ENCODE measurements at places on chromosomes 13 and 19.
A peak's percentile ranks its signal among the peaks of the same experiment; 100 is the strongest.

- DNase-seq, result no peak
Measured at GRCh38 chr19:13053761-13054625, 48.7 kb downstream of the LYL1 start.

GRCh38 chr19:42422901-42423461 is 4.2 kb downstream of the LIPE start:
- DNase-seq, result no peak

DNA sequence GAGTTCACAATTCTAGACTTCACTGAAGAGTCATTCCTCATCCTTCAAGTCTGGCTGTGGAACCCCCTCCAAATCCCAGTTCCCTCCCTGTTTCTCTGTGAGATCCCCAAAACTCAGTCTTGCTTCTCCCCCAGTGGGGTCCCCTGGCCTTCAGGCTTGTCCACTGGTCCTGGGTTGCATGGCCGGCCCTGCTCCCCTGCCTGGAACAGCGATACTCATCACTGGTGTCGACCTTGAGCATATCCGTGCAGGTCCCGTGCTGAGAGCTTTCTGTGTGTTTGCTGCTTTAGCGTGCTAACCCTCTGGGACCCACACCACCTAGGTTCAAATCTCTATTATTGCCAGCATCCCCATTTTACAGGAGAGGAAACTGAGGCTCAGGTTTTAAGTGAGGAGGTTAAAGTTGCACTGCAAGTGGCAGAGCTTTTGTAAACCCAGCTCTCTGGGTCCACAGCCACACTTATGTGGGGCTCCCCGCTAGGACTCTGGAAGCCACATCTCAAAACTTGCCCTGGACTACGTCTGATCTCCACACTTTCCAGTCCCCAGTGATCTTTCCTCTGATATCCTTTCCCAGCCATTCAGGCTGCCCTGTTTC is 15.5 kb downstream of the LIPE start:
- DNase-seq, result no peak

GRCh38 chr13:51959773-51960172 is 51.5 kb downstream of the ATP7B start:
- no peak for DNase-seq

GRCh38 chr19:42229855-42230351 is 9.8 kb downstream of the ZNF526 start:
- no peak for DNase-seq

- DNase-seq, result no peak
Measured at GRCh38 chr19:16627928-16628182, 149 bp downstream of the MED26 start.

- no peak for DNase-seq
Measured at GRCh38 chr13:56528040-56528790, 612.5 kb upstream of the PRR20A start.

DNA sequence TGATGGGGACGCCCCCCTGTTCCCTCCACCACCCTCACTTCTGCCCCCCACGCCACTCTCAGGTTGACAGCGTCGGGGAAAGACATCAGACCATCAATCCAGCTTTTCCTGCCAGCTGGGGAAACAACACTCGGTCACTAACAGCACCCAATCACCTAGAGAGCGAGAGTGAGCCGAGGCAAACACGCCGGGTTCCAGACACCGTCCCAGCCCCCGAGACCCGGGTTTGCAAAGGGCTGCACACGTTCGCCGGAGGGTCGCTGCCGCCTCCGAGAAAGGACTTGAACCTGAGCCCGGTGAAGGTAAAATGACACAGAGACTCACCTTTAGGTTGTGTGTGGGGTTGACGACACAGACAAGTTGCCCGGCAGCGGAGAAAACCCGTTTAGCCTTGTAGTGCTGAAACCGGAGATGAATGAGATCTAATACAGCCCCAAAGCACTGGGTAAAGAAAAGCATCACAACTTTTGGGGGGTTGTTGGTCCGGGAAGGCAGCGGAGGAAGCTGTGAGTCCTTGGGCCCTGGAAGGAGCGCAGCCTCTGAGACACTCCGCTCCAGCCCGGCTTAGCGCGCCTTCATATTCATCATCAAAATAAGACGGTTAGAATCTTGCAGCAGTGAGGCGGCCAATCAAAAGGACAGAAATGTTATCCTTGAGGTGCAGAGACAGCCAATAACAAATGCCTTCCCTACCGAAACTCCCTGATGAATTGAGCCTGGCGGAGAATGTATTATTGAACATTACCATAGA is at the start of gene SIAH3:
Gene SIAH3, minus strand, starts transcription at position 583 of the 751 bp plus-strand sequence. Its CDS starts 124 bp downstream, at position 459.
- no peak for DNase-seq

GRCh38 chr19:2038284-2039088 is 12.6 kb downstream of the MKNK2 start:
- DNase-seq, result no peak

DNA sequence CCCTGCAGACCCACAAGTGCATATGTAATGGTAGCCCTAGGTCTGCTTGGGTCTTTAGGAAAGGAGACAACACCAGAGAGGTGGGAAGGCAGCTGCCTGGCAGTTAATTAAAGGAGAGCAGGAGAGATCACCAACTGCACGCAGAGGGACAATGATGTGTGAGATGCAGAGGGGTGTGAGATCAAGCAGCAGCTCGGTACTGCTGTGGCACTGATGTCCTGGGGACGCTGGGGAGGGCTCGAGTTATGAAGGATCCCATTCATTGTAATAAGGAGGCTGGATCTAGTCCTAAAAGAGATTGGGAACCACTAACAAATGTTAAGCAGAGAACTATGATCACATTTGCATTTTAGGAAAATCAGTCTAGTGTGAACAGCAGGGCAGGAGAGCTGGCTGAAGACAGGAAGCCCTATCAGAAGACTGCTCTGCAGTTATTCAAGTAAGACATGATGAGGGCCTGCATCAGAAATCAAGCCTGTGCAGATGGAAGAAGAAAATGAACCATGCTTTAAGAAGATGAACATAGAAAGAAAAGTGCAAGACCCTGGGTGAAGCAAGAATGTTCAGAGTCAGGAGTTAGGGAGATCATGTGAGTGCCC is 80.4 kb downstream of the DLEU7 start:
- DNase-seq, result no peak

- no peak for DNase-seq
Measured at GRCh38 chr13:46953941-46954340, 57.1 kb upstream of the HTR2A start.

GRCh38 chr19:2096034-2096479 is at the start of gene MOB3A:
Gene MOB3A, minus strand, starts transcription at chr19:2096326. Its CDS starts 17,766 bp downstream, at chr19:2078560.
- peak; percentile 97 for DNase-seq

DNA sequence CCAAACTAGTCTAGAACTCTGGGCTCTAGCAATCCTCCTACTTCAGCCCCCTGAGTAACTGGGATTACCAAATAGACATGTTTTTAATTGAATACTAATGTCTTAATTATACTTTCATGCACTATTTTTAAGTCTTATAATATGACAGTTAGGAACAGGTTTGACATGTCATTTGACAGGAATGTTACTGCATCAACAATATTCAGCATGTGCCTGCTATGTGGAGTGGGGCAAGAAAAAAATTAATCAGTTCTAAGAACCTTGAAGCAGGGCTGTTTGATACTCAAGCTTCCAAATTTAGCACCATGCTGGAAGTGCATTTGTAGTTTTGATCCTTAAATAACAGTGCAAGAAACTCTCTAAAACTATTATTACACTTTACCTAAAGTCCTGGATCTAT is 265.3 kb downstream of the MZT1 start:
- DNase-seq, result no peak

DNA sequence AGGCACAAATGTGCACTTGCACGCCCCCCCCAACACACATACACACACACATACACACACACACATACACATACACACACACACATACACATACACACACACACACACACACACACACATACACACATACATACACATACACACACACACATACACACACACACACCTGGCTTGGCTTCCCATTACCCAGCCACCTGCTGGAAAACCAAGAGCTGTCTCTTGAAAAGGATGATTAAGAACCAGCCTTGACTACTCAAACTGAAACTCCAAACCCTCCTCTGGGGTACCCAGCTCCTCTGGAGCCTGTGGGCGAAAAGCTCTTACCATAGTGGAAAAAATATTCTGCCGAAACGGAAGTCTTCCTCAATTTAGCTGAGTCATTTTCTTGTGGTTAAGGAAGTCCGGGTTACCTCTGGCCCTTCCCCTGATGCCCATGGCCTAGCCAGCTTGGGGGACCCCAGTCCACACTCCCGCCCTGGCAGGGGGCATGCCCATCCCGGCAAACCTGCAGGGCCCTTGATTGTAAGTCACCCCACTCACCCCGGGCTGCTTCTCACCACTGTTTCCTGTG is 21.9 kb downstream of the CEBPA start:
- no peak for DNase-seq

DNA sequence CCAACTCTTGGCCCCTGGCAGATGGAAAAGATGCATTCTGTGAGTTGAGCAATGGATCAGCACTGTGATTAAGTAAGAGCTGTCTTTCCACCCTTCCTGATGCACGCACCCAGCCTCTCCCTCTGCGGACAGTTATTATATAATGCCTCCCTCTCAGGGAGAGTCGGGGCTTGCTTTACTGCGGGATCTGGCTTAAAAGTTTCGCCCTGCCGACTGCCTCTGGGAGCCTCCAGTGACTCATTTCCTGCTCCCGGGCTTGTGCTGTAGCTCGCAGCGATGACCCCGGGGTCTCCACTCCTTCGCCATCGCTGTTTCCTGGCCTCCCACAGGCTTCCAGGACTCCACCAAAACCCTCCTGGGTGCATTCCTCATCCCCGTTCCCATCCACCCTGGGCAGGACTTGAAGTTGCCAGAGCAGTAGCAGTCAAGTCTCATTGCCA is 107.4 kb upstream of the SLC7A1 start:
- no peak for DNase-seq

DNA sequence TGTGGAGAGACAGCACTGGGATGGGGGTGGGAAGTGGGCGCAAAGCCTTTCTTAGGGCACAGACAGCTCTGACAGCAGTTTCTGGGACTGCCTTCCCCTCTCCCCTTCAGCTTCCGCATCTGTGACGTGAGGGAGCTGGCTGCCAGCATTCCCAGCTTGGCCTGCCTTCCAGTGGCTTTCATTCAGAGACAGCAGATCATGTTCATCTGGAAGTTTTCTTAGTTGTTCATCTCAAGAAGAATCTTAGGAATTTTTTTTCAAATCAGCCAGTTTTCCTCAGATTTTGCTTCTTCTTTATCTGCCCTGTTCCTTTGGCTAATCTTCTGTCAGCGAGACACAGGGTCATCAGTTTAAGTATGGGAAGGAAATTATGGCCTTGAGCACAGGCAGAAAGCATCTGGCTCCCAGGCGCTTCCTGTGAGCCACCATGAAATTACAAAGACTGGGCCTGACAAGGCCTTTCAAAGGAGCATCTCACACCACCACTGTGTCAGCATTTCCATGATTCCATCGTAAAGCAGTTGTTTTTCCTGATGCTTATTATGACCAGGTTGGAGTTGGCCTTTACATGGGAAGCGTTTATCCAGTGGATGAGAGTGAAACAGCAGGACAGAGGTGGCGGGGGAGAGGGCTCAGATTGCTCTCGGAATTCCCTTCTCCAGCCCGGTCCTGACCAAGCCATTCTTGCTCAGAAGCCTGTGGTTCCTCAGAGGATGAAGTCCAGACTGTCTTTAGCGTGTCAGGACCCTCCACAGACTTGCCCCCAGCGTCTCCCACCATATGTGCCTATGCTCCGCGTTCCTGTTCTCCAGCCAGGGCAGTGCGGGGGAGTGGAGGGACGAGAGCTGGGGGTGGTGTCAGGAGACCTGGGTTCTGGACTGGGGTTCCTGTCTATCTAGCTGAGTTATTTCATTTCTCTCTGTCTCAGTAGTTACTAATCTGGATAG is 43.6 kb downstream of the ARHGAP35 start:
- DNase-seq, result no peak

DNA sequence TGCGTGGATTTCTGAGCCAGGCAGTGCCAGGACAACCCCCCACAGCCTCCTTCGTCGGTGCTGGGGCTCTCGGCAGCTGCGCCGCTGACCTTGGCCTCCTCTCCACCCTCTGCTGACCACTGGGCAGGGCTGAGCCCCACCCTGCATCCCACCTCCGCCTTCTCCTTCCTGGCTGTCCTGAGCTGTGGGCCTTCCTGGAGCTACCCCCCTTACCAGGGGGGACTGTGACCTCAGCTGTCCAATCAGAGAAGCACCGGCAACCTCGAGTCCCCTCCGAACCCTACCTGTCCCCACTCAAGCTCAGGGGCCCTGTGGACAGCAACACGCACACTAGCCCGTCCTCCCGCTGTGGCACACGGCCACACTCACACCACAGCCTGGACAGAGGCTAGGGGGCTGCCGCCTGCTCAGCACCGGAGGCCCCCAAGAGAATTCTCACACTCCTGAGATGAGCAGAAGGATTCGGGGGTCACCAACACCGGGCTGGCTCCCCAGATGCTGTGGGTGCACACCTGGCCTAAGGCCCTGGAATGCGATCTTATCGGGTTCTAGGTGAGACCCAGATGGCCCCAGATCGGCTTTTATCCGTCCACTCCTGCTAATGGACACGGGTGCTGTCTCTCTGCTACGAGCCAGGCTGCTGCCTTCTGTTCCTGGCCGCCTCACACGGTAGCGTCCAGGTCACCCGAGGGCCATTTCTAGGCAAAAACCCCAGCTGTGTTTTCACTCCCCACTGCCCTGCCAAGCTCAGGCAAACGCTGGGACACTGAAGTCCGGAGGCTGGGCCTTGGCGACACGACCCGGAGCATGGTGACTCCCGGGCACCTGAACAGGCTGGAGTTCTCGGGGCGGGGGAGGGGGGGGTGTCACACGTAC is 32.5 kb upstream of the CACTIN start:
- no peak for DNase-seq

DNA sequence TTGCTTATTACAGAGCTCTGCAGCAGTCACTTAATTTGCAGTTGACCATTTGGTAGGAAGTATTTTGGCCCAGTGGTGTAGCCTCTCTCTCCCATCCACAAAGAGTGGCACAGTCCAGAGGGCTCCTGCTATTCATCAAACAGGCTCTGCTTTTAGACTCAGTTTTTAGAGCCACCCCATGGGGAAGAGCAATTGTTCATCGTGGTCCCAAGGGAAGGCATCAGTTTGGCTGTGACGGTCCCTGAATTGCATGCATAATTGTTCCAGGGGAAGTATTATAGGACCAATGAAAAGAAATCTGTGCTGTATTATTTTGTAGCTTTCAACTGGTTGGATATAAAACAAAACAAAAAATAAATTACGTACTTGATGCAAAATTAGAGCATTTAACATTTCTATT is 799.0 kb downstream of the DACH1 start:
- DNase-seq, result no peak

- DNase-seq, result no peak
Measured at GRCh38 chr19:33432446-33433170, 59.1 kb downstream of the CEBPG start.

GRCh38 chr19:49639401-49640112 is 386 bp downstream of the RRAS start:
- DNase-seq, result no peak

GRCh38 chr13:51005566-51005965 is 96.0 kb downstream of the RNASEH2B start:
- no peak for DNase-seq

GRCh38 chr19:4232614-4233281 is 3.4 kb downstream of the EBI3 start:
- no peak for DNase-seq

- DNase-seq, result no peak
Measured at GRCh38 chr19:40337107-40337506, 11.1 kb downstream of the C19orf47 start.

Measured in mesenteric fat pad (tissue), 1 donor.